T-helper 17 cell (primary cell): ENCODE measurements at places on chromosomes 3 and 15.

- no peak for DNase-seq
These were observed 11.5 kb downstream of the RBPMS2 start for GRCh38 chr15:64763874-64764273.

DNA sequence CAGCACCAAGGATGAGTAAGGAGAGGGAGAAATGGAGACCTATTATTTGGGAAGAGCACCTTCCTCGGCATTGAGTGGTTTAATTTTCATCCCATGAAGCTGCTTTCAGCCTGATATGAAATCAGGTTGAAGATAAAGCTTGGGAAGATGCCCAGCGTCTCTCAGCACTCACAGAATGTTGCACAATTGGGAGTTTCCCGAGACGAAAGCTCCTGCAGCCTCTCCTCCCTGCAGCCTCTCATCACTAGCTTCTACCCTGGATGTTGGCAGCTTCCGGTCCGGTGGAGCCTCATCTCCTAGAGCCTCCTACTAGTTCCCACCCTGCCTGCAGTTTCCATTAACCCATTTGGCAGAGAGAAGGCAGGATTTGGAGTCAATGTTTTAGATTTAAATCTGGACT lies 40.3 kb downstream of the EDEM1 start:
- no peak for DNase-seq

DNA sequence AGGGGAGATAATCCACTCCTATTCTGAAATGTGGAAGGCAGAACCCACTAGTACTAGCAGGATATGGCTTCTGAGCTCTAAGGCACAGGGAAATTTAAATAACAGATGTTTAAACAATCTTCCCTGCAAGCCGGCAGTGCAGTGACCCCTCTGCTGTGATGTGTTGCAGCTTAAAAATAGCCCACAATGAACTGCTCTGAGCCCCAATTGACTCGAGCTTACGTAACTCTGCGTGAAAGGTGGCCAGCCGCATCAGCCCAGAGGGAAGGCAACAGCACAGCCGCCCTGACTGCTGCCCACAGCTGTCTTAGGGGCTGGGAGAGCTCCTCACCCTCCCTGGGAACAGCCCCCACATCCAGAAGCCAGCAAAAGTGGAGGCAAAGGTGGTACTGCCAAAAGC lies 12.5 kb upstream of the CAMKV start:
- no peak for DNase-seq

- no peak for DNase-seq
These were observed 313.9 kb downstream of the PTPRG start for GRCh38 chr3:61875046-61875844.
